HCT116 (cell line): ENCODE measurements at places on chromosomes 1 and 21. TPM values are rescaled to one million over a fixed set of nuclear protein-coding genes. Genes with fewer than 3 reads are reported as not detected.

GRCh38 chr21:46500224-46500861, 41.7 kb downstream of the DIP2A start:
- no peak for DNase-seq

- DNase-seq, result no peak
These were observed 179.3 kb downstream of the NR5A2 start for GRCh38 chr1:200206761-200207160.

DNA sequence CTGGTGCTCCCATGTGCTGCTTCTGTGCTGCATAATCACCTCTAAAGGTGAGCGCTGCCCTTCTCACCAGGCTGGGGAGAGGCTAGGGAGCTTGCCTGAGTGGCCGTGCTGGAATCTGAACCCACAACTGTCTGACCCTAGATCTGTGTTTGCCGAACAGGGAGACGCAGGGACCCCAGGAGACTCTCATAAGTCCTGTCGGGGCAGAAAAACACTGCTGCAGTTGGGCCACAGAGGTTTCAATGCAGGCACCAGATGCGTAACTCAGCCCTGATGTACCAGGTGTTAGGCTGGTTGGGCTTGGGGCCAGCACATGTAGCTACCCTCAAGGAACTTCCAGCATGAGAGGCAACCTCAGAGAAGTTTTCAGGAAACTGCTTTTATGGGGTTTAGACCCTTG, 49.5 kb upstream of the DMRTB1 start:
- no peak for DNase-seq

DNA sequence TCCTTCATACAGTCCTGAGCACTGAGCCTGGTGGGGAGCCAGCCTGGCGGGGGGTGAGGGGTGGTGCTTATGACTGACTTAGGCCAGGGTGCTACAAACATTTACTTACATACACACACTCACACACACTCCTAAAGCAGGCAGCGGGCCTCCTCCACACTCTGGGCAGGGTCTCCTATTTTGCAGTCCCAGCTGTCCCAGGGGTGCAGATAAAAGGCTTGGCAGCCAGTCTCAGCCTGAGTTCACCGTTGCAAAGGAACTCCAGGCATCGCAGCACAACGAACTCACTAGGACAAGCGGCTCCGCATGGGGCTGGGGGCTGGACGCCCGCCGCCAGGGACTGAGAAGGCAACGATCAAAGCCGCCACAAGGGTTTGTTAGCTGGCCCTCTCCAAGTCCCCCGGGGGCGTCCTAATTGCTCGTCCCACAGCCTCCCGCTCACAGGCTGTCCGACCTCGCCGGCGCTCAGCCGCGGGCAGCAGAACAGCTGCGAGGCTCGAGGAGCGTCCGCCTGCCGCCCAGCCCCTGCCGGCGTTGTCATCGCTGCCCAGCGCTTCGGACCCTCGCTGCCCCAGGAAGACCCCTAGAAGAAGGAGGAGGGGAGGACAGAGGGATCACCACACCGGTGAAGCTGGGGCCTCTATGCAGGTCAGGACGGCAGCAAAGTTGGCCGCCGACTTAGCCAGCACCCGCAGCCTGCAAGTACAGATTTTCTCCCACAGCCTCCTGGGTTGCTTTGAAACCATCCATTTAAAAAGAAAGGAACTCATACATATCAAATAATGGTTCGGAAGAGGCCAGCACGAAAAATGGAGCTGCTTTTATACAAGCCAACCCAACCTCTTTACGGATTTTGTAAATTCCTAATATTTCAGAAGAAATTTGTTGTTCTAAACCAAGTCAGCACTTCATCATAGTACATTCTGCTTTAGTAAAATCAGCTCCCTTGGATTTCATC, 6.2 kb downstream of the BARHL2 start:
- DNase-seq, result no peak

GRCh38 chr1:113388017-113388620, 2.2 kb upstream of the MAGI3 start:
- no peak for DNase-seq

DNA sequence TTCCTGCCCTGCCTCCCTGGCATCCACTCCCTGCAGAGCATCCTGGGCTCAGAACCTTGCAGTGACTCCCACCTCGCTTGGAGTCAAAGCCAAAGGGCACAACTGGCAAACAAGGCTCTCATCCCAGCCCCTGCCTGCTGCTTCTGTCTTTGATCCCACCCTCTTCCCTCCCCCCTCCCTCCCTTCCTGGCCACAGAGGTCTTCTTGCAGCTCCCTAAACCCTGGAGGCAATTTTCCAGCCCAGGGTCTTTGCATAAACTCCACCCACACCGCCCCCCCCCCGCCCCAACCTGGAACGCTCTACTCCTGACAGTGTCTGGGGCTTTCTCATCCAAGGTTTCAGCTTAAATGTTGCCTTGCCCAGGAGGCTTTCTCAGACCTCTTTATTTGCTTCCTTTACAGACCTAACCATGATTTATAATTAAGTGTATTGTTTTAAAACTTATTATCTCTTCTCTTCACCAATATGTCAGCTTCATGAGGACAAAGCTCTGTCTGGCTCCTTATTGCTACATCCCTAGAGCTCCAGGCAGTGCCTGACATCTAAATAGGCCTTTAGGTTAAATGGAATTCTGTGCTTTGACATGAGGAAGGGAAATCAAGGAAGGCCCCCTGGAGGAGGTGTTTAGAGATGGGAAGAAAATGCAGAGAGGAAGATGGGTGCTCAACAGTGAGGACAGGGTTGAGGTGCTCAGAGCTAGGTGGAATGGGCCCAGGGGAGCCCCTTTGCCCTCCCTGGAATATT, 37.7 kb upstream of the PADI1 start:
- DNase-seq, result no peak

- DNase-seq, result no peak
These were observed 431.5 kb downstream of the LMO4 start for GRCh38 chr1:87760155-87760554.

SEMA4A gene
- 0.39 TPM for total RNA-seq
